ENCODE measurements at places on chromosomes 2 and 18.

DNA sequence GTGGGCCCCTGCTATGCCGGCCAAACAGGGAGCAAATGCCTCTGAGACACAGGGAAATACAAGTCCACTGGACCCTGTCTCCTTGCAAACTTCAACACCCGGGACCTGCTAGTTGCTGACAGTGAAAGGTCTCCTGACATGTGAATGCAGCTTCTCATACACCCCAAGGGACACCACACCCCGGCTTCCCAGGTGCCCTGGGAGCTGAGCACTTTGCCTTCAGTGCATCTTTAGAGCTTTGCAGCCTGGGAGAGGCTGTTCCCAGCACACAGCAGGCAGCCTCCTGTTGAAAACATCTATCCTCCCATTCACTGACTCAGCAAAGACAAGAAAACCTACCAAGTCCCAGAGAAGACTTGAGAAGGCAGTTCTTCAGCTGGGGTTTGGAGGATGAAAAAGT lies 143.4 kb downstream of the COL6A3 start:
- DNase-seq: no peak

GRCh38 chr2:177397481-177398289 lies 5.1 kb downstream of the AGPS start:
- peak; percentile 96 for DNase-seq

GRCh38 chr2:149200109-149200520 lies 130.3 kb upstream of the LYPD6 start:
- peak; percentile 15 for DNase-seq

DNA sequence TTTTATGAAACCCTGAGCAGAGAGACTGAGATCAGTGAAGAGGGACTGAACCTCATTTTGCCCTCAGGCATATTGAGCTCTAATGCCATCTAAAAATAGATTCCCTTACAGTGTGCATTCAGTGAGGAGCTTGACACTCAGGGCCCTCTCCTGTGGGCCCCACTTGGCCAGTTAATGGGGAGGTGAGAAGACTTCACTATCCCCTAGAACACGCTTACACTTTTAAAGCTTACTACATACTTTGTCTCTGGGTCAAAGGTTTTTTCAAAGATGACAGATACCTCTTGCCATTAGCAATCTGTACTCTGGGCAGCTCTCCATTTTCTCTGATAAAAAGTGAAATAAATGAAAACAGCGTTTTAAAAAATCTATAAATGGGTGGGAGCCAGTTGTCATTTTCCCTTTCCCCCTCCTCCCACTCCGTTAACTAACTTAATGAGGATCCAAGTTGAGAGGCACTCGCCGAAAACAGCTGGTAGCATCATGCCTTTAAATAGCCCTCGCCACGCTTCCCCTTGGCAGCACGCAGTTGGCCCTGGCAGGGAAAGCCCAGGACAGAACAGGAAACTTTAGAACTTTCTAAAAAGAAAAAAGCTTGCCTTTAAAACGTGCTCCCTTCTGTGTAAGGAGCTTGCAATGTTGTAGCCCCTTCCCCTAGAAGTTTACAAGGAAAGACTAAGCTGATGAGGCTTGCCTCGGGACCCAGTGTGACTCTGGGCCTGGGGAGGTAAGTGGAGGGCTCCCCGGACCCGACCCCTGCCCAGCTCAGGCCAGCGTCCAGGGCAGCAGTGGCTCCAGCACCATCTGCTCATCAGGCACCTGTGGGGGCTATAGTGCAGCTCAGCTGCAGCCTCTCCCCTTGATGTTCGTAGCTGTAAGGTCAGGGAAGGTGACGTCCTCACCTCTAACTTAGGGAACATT lies 58.8 kb upstream of the FOSL2 start:
- no peak for DNase-seq

DNA sequence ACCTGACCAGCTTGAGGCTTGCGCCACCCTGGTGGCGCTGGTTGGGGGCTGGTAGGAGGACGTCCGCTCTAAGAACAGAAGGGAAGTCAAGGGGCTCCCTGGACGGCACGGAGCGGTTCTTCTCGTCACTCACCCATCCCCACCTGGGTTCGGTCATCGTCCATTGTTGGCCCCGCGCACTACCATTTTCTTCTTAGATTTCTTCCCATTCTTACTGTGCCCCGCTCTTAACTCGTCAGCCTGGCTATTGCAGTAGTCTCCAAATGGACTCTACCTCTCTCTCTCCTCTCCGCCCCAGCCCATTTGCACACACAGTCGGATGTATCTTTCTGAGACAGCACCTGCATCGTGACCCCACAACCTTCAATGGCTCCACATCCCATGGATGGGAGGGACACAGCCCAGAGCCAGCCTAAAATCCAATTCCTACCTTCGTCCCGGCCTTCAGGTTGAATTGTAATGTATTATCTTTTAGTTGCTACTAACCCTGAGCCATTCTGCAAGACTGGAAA lies 814 bp upstream of the RAB1A start:
- DNase-seq: no peak

DNA sequence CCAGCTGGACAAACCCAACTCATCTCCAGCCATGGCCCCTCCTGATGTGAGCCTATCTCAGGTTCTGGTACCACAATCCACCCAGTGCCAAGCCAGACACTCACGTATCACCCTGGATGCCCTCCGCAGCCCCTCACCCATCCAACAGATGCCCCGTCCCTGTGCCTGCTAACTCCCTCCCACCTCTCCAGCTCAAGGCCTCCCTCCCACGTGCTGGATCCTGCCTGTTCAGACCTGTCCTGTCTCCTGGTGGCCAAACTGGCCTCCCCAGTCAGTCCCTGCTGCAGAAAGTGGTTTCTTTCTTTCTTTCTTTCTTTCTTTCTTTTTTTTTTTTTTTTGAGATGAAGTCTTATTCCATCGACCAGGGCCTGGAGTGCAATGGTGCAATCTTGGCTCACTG lies 86.2 kb downstream of the RRM2 start:
- DNase-seq: no peak

DNA sequence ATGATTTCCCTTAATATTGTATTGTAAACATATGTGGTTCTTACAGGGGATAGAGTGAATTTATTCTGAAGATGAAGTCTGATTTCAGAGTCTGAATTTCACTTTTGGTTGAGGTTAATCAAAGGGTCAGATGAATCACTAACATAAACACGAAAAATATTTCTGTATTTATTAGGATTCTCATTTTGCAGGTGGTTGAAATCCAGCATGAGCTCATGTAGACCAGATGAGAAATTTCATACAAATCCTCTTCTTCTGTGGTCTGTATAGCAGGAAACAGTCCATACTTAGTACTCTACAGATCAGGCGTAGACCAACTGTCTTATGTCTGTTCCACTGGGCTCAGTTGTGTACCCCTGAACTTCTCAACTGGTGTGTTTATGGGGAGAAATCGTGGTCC lies 157.8 kb downstream of the BABAM2 start:
- no peak for DNase-seq

- DNase-seq: no peak
Observed at GRCh38 chr2:69203166-69203985, 183.7 kb downstream of the GFPT1 start.

DNA sequence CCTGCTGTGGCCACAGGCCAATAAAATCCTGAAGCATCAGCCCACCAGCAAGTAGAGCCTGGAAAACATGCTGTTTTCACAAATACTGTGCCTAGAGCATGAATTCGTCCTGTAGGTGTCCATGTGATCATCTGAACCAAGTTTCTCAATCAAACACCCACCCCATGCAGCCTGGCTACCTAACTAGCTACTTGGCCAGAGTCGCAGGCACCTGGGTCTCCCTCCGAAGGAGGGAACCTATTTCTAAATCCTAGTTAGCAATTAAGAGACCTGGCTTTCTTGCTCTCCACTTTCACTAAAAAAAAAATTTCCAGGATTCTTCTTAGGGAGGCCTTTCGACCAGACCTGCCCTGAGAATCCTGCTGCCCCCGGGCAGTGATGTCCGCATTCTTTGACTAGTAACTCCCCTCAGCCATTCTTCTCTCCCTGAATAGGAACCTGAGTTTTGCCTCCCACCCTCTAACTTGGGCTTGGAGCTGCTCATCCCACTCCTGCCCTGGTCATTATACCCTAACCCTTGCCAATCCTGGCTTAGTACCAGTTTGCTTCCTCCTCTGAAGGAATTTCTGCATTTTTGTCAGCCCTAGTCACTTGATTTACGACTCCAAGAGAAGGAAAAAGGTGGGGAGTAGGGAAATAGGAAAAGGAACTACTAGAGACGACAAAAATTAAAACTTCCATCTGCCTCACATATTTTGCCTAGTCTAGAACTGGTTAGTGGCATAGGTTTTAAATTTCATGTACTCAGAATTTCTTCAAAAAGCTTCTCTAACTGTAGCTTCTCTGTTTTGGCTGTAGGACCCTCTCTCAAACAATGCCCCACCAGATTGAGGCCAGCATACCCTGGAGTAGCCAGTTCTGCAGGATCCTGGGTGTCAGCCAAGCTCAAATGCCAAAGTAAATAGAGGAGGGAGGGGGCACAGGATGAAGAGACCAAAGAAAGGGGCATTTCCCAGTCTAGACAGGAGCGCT lies 25.4 kb upstream of the TANK start:
- peak; percentile 79 for DNase-seq

GRCh38 chr2:120887320-120887697 lies 151.6 kb downstream of the GLI2 start:
- no peak for DNase-seq

- DNase-seq: no peak
Observed at GRCh38 chr2:148552675-148553331, 91.7 kb upstream of the EPC2 start.

GRCh38 chr18:38368246-38368645 lies 802.6 kb upstream of the CELF4 start:
- no peak for DNase-seq

DNA sequence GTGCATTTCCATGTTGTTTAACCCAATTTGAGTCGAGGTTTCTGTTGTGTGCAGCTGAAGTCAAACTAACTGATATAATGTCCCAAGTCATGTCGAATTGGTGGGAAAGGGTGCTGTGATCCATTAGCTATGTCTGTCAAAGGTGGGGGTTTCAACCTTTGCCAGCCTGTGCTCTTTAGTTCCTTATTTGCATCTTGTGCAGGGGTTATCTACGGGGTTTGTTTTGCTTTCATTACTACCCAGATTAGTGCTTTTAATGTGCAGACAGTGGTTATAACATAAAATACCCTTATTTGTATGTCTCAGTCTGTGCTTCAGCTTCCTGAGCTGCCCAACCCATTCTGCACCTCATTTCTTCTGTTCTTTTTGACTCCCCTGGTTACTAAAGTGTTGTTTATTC lies 271.9 kb upstream of the CXCR4 start:
- no peak for DNase-seq

- no peak for DNase-seq
Observed at GRCh38 chr2:192007581-192008228, 160.8 kb upstream of the CAVIN2 start.

- DNase-seq: peak; percentile 3
Observed at GRCh38 chr2:160010361-160011145, 51.9 kb downstream of the PLA2R1 start.

GRCh38 chr18:32425466-32425865 lies 45.2 kb downstream of the GAREM1 start:
- DNase-seq: peak; percentile 87

DNA sequence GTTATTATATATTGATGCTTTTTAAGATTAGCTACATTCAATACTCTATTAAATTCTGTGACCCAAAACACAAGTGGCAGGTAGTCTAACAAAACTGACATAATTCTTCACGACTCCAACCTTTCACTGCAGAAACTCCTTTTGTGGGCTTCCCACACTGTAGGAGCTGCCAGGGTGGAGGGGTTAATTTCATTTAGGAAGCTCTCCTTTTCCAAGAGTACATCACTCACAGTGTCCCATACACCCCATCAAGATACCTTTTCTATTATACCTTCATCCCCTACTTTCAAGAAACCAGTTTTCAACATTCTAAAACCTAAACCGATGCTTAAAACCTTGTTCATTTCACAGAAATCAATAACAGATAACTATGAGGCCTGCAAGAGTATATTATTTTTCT lies 825 bp downstream of the THUMPD2 start:
- no peak for DNase-seq

DNA sequence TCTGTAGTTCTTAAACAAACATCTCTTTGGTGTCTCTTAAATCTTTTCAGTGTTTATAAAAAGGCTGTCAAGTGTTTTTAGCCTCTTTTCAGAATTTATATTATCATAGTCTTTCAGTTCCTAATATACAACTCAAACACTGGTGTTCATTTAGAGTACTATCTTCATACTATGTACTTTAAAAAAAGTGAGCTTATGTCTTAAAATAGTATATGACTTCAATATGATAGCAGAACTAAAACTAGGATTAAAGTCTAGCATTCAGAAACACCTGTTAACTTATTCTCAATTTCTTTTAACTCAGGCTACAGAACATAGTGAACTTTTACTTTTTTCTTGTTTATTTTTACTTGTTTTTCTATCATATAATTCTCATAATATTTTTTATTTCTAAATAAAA lies 14.7 kb upstream of the IKZF2 start:
- no peak for DNase-seq

DNA sequence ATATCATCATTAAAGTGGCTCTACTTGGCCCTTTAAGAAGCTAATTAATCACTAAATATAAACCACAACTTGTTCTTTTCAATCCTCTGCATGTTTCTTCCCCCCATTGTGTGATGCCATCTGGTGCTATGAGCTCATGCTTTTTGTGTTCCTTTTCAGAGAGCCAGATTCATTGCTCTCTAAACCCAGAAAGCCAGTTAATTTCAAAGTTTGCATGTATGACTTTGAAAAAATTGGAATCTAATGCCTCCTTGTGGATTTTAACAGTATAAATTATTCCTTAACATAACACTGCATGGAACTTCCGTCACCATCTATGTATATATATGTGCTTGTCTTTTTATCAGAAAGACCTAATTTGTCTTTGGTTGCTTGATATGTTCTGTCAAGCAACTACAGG lies 31.1 kb downstream of the TMEM178A start:
- DNase-seq: peak; percentile 81

GRCh38 chr2:160583813-160584537 lies 90.4 kb upstream of the RBMS1 start:
- no peak for DNase-seq

GRCh38 chr18:48358868-48359267 lies 50.3 kb downstream of the ZBTB7C start:
- no peak for DNase-seq

DNA sequence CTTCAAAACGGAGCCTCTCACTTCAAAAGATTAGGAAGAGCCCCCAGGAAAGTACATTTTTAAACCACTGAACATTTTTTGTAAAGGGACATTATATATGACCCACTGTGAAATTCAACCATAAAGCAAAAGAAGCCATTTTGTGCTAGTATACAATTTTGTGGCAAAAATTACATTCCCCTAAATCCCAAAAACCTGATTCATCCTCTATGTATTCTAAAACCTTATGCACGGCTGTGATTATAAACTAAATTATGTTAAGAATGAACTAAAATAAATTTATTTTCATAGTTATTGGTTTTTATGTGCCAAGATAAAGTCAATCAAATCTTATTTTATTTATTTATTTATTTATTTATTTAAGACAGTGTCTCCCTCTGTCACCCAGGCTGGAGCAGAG lies 48.5 kb downstream of the RTN4 start:
- no peak for DNase-seq

Data from renal cortical epithelial cell (primary cell).